Daoy (cell line): ENCODE measurements at places on chromosomes 12 and 14. TPM values are rescaled to one million over a fixed set of nuclear protein-coding genes. Genes with fewer than 3 reads are reported as not detected.

The CACNA2D4 gene
- total RNA-seq, result 0.74 TPM in 1 of 2 replicates, not detected in the other

The ANKRD33 gene
- total RNA-seq, result not detected in 2 replicates

The TCL1A gene
- total RNA-seq, result 5.5 and 12.2 TPM in 2 replicates

The DPPA3 gene
- total RNA-seq, result not detected in 2 replicates

DNA sequence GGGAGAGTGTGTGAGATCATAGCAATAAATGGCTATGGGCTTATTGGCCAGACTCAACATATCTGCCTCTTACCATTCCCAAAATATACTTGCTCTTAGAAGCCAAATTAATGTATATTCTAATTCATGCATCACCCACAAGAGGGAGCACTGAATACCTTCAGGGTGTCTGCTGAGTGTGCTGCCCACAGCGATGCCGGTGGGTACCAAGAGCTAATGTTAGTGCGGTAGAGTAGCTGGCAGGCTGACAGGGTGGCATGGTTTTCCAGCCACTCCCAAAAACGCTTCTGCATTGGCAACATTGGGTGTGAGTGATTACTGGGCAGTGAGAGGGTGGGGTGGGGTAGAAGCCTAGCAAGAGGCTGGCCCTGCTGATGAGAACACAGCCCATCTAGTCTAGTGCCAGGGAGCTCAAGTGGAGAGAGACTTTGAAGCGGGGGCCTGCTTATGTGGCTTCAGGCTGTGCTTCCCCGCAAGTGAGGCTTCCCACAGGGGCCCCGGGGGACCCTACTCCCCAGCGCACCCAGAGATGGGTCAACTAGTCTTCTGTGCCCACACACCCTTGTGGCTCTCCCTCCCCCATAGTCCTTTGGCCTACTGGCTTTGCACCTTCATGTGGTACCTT lies 9.2 kb upstream of the PLEKHD1 start:
- DNase-seq, result peak; percentile 51

- no peak for DNase-seq
Observed at GRCh38 chr14:75811872-75812499, 150.9 kb downstream of the TTLL5 start.

DNA sequence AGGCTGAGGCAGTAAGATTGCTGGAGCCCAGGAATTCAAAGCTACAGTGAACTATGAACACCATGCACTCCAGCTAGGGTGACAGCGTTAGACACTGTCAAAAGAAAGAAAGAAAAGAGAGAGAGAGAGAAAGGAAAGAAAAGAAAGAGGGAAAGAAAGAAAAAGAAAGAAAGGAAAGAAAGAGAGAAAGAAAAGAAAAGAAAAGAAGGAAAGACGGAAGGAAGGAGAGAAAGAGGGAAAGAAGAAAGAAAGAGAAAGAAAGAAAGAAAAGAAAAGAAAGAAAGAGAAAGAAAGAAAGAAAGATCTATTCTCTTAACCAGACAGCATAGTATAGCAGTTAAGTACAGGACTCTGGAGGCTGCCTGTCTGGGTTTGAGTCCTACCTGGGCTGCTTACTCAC lies 21.9 kb upstream of the DENND5B start:
- no peak for DNase-seq

DNA sequence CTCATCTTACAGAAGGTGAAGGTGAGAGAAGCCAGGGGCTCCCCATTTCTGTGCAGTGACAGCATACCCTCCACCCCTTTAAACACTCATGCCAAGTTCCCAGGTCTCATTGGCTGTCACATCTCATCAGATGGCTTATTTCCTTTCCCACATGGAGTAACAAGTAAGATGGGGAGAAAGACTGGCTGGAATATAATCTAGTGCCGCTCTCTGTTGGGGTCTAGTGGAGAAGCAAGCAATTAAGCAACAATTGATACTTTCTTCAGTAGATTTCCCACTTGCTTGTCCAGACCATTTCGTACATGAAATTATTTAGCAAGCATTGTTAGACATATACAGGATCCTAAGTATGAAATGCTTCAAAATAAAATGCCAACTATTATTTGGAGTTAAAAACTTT lies 92.2 kb downstream of the SLC5A8 start:
- DNase-seq, result no peak

- peak; percentile 39 for DNase-seq
Observed at GRCh38 chr12:14167005-14167628, 185.7 kb upstream of the GRIN2B start.

GRCh38 chr12:10068644-10069043 lies 30.1 kb downstream of the CLEC1A start:
- DNase-seq, result no peak

DNA sequence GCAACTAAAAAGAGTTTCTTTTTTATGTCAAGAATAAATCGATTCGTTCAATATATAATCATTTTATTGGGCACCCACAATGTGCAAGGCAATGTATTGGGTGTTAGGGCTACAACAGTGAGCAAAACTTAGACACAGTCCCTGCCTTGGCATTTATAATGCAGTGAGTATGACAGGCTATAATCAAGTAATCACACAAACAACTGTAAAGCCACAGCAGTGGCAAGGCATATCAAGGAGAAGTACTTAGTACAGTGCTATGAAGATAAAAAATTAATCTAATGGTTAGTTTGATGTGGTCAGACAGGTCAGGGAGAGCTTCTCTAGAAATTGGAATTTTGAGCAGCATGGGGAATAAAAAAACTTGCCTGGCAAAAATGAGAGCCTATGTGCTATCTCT lies 39.5 kb upstream of the OTOGL start:
- DNase-seq, result no peak
